ENCODE measurements at places on chromosomes 1 and 21.

GRCh38 chr1:212753749-212754148 is 37.8 kb downstream of the NSL1 start:
- DNase-seq, result no peak

DNA sequence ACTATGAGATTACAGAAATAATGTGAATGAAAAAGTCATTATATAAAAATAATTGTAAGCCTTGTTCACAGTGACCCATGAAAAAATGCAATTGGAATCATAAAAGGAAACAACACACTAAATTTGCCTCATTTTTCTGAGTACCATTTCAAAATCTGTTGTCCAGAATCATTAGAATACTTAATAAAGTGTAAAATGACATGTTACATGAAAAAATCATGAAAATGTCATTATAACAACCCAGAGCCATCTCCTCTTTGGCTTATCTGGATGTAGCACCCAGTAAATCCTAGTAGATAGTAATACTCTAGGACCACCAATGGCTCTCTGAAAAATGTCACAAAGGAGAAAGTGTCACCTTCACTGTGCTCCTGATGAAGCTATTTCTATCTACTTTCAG is 76.5 kb downstream of the DDAH1 start:
- no peak for DNase-seq

- no peak for DNase-seq
These were observed 9.7 kb upstream of the UMODL1 start for GRCh38 chr21:42061195-42061985.

GRCh38 chr1:110203021-110203661 is 7.0 kb upstream of the KCNC4 start:
- peak; percentile 74 for DNase-seq

GRCh38 chr1:172824209-172824608 is 165.3 kb downstream of the FASLG start:
- DNase-seq, result peak; percentile 17

GRCh38 chr1:79460773-79461436 is 454.4 kb upstream of the ADGRL4 start:
- no peak for DNase-seq

All from EL (cell line).